Activated naive CD4-positive, alpha-beta T cell treated with anti-CD3 and anti-CD28 coated beads, Interleukin-2, amount 50 U/mL, for 72 hours (primary cell): ENCODE measurements at places on chromosomes 7 and 10. TPM values are rescaled to one million over a fixed set of nuclear protein-coding genes. Genes with fewer than 3 reads are reported as not detected.

GRCh38 chr7:90933041-90933440, 331.2 kb upstream of the FZD1 start:
- DNase-seq = no peak

DNA sequence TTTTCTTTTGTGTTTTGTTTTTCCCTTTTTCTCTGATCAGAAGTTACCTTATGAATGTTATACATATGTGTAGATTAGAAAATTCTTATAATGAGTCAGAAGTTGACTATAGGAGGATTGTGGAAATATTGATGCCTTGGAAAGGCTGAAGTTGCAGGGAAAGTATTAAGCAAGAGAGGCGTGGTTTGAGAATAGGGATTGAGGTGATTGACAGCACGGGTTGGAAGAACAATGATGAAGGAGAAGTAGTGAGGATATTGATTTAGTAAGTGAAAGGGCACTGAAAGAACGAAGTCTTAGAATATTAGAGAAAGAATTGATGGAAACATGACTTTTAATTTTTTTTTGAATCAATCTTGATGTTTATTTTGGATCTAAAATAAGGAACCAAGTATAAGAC, 176.0 kb downstream of the EXOC4 start:
- DNase-seq = no peak

GRCh38 chr7:100677308-100678267, 4.0 kb downstream of the GNB2 start:
- DNase-seq = no peak

GRCh38 chr10:18880530-18880929, 168.1 kb upstream of the MALRD1 start:
- no peak for DNase-seq

DNA sequence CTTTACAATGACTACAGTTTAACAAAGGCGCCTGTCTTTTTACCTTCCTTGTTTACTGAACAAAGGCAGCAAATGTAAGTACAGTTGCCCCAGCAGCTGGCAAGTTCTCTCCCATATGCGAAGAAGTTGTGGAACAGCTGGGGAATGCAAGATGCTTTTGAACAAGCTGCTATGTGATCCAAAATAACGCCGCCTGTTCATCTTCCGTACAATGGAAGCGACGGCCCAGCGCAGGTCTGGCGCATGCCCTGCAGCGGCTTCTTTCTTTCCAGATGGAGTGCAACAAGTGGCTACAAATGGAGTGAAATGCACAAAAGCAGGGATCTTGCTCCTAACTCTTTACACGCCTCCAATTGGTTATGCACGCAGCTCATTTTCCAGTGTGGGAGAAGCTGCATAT, 97.0 kb upstream of the SVIL start:
- no peak for DNase-seq

DNA sequence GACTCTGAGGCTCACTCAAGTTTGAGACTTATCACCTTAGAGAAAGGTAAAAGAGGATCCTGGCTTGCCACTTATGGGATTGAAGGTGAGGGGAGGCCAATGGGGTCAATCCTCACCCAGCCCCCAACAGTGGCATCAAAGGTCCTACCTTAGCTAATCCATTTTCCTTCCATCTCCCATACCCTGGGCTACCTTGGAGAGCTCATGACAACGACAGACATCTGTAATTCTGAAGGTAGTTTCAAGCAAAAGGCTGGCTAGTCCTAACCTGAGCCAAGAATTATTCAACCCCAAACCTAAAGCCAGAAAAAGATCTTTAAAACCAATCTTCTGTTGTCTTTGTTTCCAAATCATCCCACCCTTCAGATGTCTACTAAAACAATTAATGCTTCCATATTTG, 179.2 kb upstream of the GHITM start:
- no peak for DNase-seq

GRCh38 chr7:1560620-1561031, 4.6 kb upstream of the TMEM184A start:
- no peak for DNase-seq

- DNase-seq = no peak
Measured at GRCh38 chr10:17059197-17059688, 70.4 kb downstream of the CUBN start.

DNA sequence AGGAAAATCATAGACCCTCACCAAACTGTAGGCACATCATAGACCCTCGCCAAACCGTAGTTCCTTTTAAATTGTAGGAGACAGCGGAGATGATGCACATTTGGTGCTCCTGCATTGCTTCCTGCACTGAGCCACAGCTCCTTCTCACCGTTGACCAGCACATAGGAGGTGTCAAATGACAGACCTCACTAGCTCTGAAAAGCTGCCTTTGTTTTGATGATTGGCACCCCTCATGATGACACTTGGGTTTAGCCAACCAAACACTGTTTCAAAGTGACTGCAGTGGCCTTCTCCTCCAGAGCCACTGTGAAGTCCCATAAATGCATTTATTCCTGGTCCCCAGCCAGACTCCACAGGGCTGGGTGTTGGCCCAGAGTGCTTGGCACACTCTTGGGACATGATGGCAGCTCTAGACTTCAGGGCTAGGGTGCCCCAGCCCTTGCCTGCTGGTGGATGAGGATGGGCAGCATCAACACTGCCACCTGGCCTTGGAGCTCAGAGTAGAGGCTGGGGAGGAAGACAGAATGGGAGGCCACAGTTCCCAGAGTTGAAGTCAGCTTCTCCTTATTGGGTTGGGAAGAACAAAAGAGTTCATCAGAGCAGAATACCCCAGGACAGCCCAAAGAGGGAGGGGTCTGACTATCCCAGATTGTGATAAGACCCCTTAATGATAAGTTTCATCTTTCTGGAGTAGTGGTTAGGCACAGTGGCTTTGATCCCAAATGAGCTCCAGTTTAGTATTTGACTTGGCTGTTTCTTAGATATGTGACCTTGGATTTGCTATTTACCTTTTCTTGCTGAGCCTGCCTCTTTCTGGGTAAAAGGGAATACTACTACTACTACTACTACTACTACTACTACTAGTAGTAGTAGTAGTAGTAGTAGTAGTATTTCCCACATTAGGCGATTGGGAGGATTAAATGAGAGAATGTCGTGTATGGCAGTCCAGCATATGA, 75.3 kb downstream of the MTPN start:
- DNase-seq = no peak

DNA sequence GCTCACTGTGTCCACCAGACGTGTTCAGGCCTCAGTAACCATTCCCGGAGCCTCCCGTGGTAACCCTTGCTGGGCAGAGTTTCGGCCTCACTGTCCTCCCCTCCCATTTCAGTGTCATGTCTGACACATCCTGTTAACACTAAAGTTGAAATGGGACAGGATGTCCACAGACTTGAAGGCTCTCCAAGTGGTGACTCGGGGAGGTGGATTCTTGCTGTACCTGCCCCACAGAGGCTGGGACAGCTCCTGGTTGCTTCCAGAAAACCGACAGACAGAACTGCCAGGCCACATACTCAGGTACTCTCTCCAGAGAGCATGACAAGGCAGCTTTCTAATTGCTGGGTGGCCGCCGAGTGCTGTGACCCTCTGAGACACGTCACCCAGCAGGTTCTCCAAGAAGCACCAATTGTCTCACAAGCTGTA, 17.9 kb upstream of the CYTH3 start:
- no peak for DNase-seq

DNA sequence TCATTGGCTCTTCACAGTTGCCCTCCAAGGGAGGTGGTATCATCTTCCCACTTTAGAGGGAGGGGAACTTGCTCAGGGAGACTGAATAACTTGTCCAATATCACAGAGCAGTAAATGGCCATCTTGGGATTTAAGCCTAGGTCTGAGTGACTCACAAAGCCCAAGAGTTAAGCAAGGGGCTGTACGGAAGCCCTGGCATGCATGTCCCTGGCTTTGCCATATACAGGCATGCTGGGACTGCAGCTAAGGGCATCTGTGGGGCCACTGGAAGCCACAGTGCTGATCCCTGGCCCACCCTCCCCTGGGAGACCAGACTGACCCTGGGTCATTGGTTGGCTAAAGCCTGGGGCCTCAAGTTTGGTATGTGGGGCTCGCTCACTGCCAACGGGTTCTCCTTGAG, 3.1 kb downstream of the VSIR start:
- no peak for DNase-seq

- no peak for DNase-seq
Measured at GRCh38 chr7:84191842-84192241, 2.7 kb downstream of the SEMA3A start.

- no peak for DNase-seq
Measured at GRCh38 chr7:156639426-156640256, 933 bp upstream of the RNF32 start.

DNA sequence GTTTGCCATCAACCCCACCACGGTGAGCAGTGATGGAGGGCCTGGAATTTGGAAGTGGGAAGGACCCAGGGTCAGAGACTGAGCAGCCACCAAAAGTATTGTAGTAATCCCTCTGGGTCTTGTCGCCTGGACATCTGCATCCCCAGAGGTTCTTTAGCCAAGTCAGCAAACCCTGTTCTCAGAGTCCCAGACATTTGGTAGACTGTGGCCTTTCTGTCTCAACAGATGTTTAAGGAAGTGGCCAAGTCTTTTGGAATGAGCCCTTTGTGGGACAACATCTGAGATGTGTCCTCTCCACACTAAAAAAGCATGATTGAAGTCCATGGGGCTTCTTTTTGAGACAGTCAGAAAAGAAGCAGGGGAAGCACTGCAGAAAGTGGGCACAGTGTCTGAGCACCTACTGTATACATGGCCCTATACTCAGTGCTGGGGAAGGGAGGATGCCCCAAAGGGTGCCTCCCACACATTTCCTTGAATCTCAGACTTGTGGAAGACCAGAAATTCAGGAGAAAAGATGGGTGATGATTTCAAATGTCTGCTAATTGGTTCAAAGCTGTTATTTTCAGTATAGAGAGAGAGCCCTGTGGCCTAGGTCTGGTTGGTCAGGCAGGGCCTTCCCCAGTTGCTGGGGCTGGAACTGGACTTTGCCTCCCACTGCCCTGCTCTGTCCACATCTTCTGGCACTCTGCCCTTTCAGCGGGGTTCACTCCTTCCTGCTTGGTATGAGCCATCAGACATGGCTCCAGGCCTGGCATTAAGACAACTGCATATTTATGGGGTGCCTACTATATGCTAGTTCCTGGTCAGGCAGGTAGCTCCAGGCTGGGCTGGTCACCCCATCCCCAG, 26.5 kb upstream of the VSIR start:
- no peak for DNase-seq

ODAD2 gene
- total RNA-seq = 0.20 TPM

CHN2 gene
- total RNA-seq = 0.59 TPM

CYP26C1 gene
- not detected for total RNA-seq

INHBA gene
- 0.77 TPM for total RNA-seq

COL17A1 gene
- total RNA-seq = not detected
